ENCODE measurements at places on chromosomes 16 and 17. TPM values are rescaled to one million over a fixed set of nuclear protein-coding genes. Genes with fewer than 3 reads are reported as not detected.

CCDC40 gene
- 0.27 TPM for polyA plus RNA-seq

NTN1 gene
- 0.03 TPM for polyA plus RNA-seq

NPIPB4 gene
- polyA plus RNA-seq, result 0.55 TPM

JPH3 gene
- not detected for polyA plus RNA-seq

KRT27 gene
- not detected for polyA plus RNA-seq

WNK4 gene
- not detected for polyA plus RNA-seq

SEPTIN1 gene
- polyA plus RNA-seq, result 0.60 TPM

KRTAP9-4 gene
- not detected for polyA plus RNA-seq

TNFRSF13B gene
- polyA plus RNA-seq, result 0.10 TPM

ZG16 gene
- not detected for polyA plus RNA-seq

MT1M gene
- not detected for polyA plus RNA-seq

C17orf50 gene
- polyA plus RNA-seq, result not detected

GNGT2 gene
- polyA plus RNA-seq, result 12.2 TPM

TTYH2 gene
- polyA plus RNA-seq, result 18.7 TPM

ZG16B gene
- 6.8 TPM for polyA plus RNA-seq

MYH1 gene
- polyA plus RNA-seq, result not detected

EVI2A gene
- 125 TPM for polyA plus RNA-seq

KRTAP4-9 gene
- polyA plus RNA-seq, result not detected

WDR45B gene
- polyA plus RNA-seq, result 42.6 TPM

DPEP1 gene
- not detected for polyA plus RNA-seq

KRTAP2-3 gene
- polyA plus RNA-seq, result not detected

HIC1 gene
- polyA plus RNA-seq, result 0.13 TPM

ALDH3A1 gene
- polyA plus RNA-seq, result not detected

ZDHHC1 gene
- 17.5 TPM for polyA plus RNA-seq

PLA2G15 gene
- 33.5 TPM for polyA plus RNA-seq

CMTM2 gene
- 11.0 TPM for polyA plus RNA-seq

DNAI2 gene
- not detected for polyA plus RNA-seq

CAVIN1 gene
- polyA plus RNA-seq, result not detected

NT5C3B gene
- 14.2 TPM for polyA plus RNA-seq
